Stimulated activated CD8-positive, alpha-beta memory T cell treated with anti-CD3 and anti-CD28 coated beads, Interleukin-12 subunit alpha, Interleukin-12 subunit beta, amount 100 ng/mL, for 1 hour (primary cell): ENCODE measurements at places on chromosomes 11 and 22.

DNA sequence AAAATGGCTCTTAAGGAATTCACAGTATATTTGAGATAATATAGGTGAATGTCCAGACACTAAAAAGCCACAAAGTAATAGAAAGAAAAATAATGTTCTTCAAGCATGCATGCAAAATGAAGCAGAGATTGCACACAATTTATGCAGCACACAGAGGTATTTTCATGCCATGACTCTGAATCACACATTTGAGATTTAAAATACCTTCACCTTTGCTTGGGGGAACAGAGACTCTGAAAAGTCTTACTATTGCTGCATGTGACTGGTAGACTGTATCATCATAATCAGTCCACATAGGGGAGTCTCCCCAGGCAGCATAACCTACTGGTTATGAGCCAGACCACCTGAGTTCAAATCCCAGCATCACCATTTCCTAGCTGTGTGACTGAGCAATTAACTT is 96.2 kb downstream of the RCN1 start:
- no peak for DNase-seq

GRCh38 chr11:117519170-117519569 is 191.5 kb downstream of the CEP164 start:
- DNase-seq: no peak

GRCh38 chr22:46010207-46010867 is 33.4 kb upstream of the WNT7B start:
- no peak for DNase-seq

DNA sequence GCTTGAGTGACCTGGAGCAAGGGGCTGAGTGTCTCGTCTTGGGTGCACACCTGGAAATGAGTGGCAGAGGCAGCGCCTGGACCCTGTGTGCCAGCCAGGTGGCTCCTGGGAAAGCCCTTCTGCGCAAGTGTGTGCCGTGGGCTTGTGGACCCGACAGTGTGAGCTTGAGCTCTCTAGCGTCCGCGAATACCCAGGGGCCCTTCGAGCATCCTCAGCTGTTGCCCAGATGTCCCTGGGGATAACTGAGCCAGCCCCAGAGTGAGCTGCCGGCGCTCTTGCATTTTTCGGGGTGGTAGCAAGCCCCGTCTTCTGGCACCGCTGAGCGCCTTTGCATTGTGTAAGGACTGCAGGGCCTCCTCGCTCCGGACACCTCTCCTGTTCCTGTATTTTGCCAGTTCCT is 399.2 kb downstream of the TBC1D22A start:
- no peak for DNase-seq

DNA sequence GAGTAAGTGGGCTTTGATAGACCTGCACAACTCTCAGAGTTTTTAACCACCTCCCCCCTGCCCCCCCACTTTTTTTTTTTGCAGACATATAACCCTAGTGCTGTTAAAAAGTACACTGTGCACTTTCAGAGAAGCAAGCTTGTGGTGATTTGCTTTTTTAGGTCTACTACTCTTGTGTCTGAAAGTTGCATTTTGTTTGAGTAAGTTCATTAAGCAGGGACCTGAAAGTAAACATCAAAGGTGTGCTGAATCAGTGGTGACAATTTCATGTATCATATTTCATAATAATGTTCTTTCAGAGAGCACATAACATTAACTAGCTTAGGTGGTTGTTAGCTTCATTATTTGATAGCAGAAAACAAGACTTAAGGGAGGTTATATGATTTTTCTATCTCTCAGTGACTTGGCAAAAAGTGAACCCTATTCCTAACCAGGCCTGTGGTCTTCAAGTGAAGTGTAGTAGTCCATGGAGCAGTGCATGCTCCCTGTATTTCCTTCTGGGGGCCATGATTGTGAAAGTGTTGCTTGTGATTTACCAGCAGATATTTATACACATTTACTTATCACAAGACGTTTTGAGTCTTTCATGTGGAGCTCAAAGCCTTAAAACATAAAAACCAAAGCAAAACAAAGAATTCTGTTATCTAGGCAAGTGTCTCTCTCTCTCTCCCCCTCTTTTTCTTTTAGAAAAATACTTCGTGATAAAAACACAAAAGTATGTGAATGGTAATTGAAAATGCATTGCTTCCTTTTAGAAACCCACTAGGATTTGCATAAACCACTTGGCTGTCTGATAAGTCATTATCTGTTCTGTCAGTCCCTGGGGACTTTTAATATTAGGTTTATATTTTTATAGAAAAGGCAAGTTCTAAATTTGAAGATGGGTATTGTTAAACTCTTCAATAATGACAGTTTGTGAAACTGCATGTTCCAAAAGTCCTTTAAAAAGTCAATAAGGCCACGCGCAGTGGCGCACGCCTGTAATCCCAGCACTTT is 7.5 kb upstream of the RAG2 start:
- DNase-seq: no peak
